ENCODE measurements at places on chromosomes 3 and 15. TPM values are rescaled to one million over a fixed set of nuclear protein-coding genes. Genes with fewer than 3 reads are reported as not detected.

Gene DAZL
- 5.3 TPM for total RNA-seq

DNA sequence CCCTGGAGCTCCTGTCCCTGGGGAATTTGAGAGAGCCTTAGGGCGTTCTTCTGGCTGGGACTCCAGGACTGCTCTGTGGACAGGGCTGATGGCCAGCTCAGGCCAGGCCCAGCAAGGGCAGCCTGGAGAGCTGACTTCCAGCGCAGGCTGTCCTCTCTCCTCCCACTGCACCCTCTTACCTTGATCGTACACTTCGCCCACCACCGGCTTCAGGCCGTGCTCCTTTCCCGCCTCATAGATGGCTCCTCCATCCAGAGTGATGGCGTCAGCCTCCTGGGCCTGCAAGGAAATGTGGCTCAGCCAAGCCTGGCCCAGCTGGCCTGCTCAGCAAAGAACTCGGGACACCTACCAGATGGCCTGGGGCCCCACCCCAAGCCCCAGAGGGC is 3.1 kb downstream of the MELTF start:
- peaks cover 8% of the 10 kb centered on the region for H3K4me1 ChIP-seq
- H3K36me3 ChIP-seq, result no peaks in the 10 kb centered on the region
- H3K27me3 ChIP-seq, result peaks cover 24% of the 10 kb centered on the region
- no peak overlapping the region for H3K4me3 ChIP-seq
- no peak for DNase-seq
- no peak overlapping the region for H3K27ac ChIP-seq

Gene ARGFX
- total RNA-seq, result not detected

DNA sequence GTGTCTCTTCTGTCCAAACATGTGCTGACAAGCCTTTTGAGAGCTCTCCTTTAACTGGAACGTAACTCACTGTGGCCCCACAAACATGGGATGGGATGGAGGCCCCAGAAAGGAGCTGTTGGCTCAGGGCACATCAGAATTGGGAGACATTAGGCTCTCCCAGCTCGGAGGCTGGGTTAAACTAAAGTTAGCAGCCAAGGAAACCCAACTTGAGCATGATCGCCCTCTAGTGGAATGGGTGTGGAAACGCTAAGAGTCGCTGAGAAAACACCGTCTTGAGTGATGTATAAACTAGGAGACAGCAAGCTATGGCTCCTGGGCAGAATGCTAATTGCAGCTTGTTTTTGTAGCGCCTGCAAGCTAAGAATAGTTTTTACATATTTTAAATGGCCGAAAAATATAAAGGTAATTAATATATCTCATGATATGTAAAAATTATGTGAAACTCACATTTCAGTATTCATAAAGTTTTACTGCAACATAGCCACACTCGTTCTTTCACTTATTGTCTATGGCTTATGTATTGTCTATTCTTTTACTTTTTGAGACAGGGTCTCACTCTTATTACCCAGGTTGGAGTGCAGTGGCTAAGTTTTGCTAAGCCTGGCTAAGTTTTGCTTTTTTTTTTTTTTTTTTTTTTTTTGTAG is 138.8 kb upstream of the HACD2 start:
- no peak overlapping the region for H3K4me3 ChIP-seq
- no peak overlapping the region for H3K27ac ChIP-seq
- H3K27me3 ChIP-seq, result no peaks in the 10 kb centered on the region
- H3K4me1 ChIP-seq, result no peaks in the 10 kb centered on the region

- peaks cover 19% of the 10 kb centered on the region for H3K4me1 ChIP-seq
- no peak overlapping the region for H3K27ac ChIP-seq
- H3K36me3 ChIP-seq, result no peaks in the 10 kb centered on the region
- no peak overlapping the region for H3K4me3 ChIP-seq
- no peaks in the 10 kb centered on the region for H3K27me3 ChIP-seq
Measured at GRCh38 chr3:37266809-37267208, 92.4 kb upstream of the LRRFIP2 start.

- no peak overlapping the region for H3K4me3 ChIP-seq
- DNase-seq, result peak; percentile 82
- no peaks in the 10 kb centered on the region for H3K36me3 ChIP-seq
- no peaks in the 10 kb centered on the region for H3K27me3 ChIP-seq
- H3K27ac ChIP-seq, result no peak overlapping the region
Measured at GRCh38 chr3:114418724-114419543, 125.1 kb downstream of the TIGIT start.

GRCh38 chr15:67025719-67026609 is 39.4 kb upstream of the SMAD3 start:
- H3K4me3 ChIP-seq, result no peak overlapping the region
- H3K36me3 ChIP-seq, result no peaks in the 10 kb centered on the region
- 0 out of 2 replicates have a peak overlapping the region, but pooled peaks have one; percentile 22 for H3K27ac ChIP-seq
- peaks cover 36% of the 10 kb centered on the region for H3K4me1 ChIP-seq

- H3K36me3 ChIP-seq, result no peaks in the 10 kb centered on the region
- no peak for DNase-seq
- no peak overlapping the region for H3K27ac ChIP-seq
- H3K4me3 ChIP-seq, result no peak overlapping the region
- no peaks in the 10 kb centered on the region for H3K27me3 ChIP-seq
Measured at GRCh38 chr15:85030301-85030929, 48.8 kb downstream of the PDE8A start.

- no peaks in the 10 kb centered on the region for H3K27me3 ChIP-seq
- no peak overlapping the region for H3K27ac ChIP-seq
- H3K4me1 ChIP-seq, result no peaks in the 10 kb centered on the region
- H3K4me3 ChIP-seq, result no peak overlapping the region
- H3K36me3 ChIP-seq, result no peaks in the 10 kb centered on the region
Measured at GRCh38 chr3:124297062-124297980, 305.4 kb upstream of the ROPN1 start.

GRCh38 chr3:121436074-121436473 is 109.7 kb downstream of the POLQ start:
- no peaks in the 10 kb centered on the region for H3K4me1 ChIP-seq
- DNase-seq, result no peak

GRCh38 chr15:39096608-39097205 is 484.2 kb upstream of the THBS1 start:
- H3K27me3 ChIP-seq, result no peaks in the 10 kb centered on the region
- H3K27ac ChIP-seq, result no peak overlapping the region
- DNase-seq, result no peak
- H3K36me3 ChIP-seq, result no peaks in the 10 kb centered on the region
- peaks cover 23% of the 10 kb centered on the region for H3K4me1 ChIP-seq

Gene CHRFAM7A
- 2.5 TPM for total RNA-seq

DNA sequence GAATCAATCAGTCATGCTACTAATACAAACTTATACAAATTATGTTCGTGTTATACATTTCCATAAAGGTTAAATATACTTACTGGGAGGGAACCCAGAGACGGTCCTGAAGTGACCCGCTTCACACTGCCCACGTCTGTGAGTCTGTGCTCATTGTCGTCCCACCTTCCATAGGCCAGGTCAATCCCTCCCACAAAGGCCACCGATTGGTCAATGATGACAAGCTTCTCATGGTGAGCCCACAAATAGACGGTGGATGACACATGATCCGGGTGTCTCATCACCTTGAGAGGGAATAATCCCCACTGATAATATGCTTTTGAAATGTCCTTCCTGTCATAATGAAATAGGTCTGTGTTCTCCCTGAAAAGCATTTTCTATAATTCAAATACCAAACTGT is 121.7 kb downstream of the PLD1 start:
- no peaks in the 10 kb centered on the region for H3K36me3 ChIP-seq
- DNase-seq, result no peak
- no peaks in the 10 kb centered on the region for H3K4me1 ChIP-seq
- H3K27ac ChIP-seq, result no peak overlapping the region
- H3K4me3 ChIP-seq, result no peak overlapping the region
- no peaks in the 10 kb centered on the region for H3K27me3 ChIP-seq

Gene FBXW12
- total RNA-seq, result not detected

GRCh38 chr15:55696221-55696620 is 46.7 kb downstream of the PRTG start:
- no peak overlapping the region for H3K4me3 ChIP-seq
- peaks cover 28% of the 10 kb centered on the region for H3K4me1 ChIP-seq
- no peak for DNase-seq
- no peak overlapping the region for H3K27ac ChIP-seq
- H3K36me3 ChIP-seq, result no peaks in the 10 kb centered on the region
- no peaks in the 10 kb centered on the region for H3K27me3 ChIP-seq

Gene TMEM45A
- total RNA-seq, result 7.0 TPM

DNA sequence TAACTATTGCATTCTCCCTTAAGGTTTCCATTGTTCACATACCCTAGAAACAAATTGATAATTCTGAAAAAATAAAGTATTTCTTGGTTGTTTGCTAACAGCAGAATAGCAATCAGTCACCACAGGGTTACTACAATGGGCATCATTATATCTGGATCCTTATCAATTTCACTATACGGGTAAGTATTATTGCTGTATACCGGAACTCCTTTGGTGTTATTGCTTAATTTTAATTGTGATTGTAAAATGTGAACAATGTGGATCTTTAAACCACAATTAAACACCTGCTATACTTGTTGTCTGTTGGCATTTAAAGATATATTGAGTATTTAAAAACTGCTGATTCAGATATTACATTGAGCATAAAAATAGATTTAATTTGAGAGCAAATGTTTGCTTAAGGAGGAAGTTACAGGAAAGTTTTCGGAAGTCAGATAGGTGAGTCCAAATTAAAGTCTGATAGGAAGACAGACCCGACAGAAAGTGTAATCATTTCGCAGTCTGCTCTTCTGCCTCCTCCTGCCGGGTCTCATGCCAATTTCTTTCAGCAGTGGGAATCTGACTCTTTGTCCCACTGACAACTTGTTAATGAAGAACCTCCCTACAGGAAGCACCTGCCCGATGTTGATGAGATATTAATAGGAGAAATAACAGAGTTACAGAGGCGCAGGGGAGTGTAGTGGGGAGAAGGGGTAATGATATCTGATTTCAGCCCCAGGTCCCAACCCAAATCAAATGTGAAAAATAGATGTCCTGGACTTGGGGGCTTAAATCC is 169.7 kb upstream of the TBC1D5 start:
- H3K4me3 ChIP-seq, result no peak overlapping the region
- no peak overlapping the region for H3K27ac ChIP-seq
- no peaks in the 10 kb centered on the region for H3K36me3 ChIP-seq
- H3K4me1 ChIP-seq, result peaks cover 19% of the 10 kb centered on the region
- no peaks in the 10 kb centered on the region for H3K27me3 ChIP-seq
- no peak for DNase-seq

DNA sequence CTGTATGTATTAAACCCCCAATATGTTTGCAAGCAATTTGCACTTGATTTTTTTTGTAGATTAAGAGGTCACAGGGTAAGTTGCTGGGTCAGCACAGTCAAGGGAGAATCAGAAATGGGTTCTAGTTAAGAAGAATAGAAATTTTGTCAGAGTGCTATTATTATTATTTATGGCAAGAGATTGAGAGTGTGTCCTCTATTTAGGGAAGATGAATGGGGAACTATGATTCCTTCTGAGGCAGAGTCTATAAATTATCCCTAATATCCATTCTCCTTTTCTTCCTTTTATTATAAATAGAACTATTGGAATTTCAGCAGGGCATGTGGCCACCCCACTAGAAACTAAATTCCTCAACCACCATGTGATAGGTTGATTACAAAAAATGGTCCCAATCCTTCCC is 209.9 kb upstream of the UBE2E1 start:
- no peak for DNase-seq
- no peaks in the 10 kb centered on the region for H3K27me3 ChIP-seq
- H3K36me3 ChIP-seq, result no peaks in the 10 kb centered on the region
- H3K4me3 ChIP-seq, result no peak overlapping the region
- H3K4me1 ChIP-seq, result peaks cover 7% of the 10 kb centered on the region

GRCh38 chr15:75591655-75592364 is 12.7 kb upstream of the PTPN9 start:
- no peaks in the 10 kb centered on the region for H3K4me1 ChIP-seq
- H3K27ac ChIP-seq, result peak overlapping the region; percentile 42
- H3K27me3 ChIP-seq, result no peaks in the 10 kb centered on the region
- DNase-seq, result no peak
- H3K36me3 ChIP-seq, result no peaks in the 10 kb centered on the region

DNA sequence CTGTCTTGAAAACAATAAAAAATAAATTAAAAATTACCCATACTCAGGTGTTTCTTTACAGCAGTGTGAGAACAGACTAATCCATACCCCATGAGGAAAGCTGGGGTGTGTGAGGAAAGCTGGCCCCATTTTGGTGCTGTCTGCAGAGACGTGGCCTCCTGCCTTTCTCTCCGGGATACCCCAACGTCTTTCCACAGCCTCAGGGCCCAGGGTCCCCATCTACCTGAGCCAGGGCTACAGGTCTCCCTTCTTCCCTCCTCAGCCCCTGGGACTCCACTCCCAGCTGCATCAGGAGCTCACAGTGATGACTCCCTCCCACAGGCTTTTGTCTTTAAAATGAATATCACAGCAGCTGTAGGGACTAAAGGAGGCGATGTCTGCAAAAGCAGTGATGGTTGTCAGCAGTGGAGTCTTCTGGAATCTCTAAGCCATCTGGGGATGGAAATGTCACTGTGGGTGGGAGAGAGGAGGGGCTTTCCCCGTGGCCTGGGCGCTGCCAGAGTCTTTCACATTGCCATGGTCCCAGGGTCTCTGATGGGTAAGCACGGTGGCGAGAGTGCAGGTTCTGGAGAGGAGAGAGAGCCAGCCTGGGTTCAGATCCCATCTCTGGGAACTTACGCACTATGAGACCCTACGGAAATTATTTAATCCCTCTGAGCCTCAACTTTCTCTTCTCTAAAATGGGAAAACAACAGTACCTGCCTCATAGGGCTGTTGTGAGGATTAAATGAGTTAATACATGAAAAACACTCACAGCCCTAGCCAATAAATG is 259.3 kb downstream of the PLCL2 start:
- H3K4me3 ChIP-seq, result no peak overlapping the region

DNA sequence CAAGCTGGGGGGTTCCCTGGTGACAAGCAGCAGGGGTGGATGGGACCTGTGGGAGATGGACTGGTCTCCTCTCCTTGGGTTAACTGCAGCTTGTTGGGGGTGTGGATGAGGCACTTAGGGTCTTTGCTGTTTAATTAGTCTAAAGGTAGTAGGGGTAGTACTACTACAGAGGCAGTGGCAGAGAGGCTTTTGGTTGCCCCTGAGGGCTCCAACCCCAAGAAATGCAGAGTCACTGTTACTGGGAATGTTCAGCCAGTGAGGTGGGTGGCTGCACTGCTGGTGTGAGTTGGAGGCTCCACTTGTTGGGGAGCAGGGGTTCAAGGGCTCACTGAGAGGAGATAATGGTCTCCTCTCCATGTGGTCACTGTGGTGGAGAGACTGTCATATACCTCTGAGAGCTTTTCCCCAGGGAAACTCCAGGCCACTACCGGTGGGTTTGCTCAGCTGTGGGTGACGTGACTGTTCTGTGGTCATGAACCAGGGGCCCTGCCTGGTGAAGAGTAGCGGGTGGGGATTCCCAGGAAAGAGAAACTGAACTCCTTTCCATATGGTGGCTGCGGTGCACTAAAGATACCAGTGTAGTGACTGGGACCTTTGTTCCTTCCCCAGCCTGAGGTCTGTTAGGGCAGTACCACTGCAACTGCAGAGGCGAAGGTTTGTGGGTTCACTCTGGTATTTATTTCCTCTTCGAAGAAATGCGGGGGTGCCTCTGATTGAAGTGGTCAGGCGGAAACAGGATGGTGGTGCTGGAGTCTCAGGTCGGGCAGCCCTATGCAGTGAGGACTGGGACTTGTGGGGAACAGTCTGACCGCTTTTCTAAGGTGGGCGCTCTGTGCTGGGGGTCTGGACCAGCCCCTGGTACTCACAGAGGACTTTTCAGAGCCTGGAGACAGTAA is 68.9 kb upstream of the TNFSF10 start:
- DNase-seq, result no peak
- H3K27ac ChIP-seq, result no peak overlapping the region
- H3K36me3 ChIP-seq, result no peaks in the 10 kb centered on the region
- no peak overlapping the region for H3K4me3 ChIP-seq
- no peaks in the 10 kb centered on the region for H3K27me3 ChIP-seq

- no peaks in the 10 kb centered on the region for H3K27me3 ChIP-seq
- H3K4me3 ChIP-seq, result no peak overlapping the region
- no peaks in the 10 kb centered on the region for H3K4me1 ChIP-seq
- no peak for DNase-seq
- H3K36me3 ChIP-seq, result no peaks in the 10 kb centered on the region
- no peak overlapping the region for H3K27ac ChIP-seq
Measured at GRCh38 chr15:29289173-29289572, 19.6 kb upstream of the NSMCE3 start.
